Hematopoietic multipotent progenitor cell treated with erythropoietin and hydrocortisone succinate and interleukin-3 and kit ligand, for 17 days (in vitro differentiated cells): ENCODE measurements at places on chromosomes 12 and 14.

DNA sequence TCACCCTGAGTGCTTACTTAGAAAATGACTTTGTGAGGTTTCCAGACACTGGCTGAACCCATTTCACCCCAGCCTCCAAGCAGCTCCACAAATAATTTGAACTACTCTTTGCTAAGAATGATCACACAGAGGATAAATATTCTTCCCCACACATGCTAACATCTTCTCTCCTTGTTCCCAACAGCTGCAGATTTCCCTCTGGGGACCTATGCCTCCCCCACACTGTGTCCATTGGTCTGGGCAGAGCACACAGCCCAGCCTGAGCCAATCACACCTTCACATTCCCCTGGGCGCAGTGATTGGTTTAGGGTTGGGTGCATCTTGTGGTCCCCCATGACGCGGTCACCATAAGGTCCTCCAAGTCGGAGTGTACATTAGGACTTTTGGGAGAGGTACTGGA is 6.9 kb downstream of the SDR9C7 start:
- no peak for DNase-seq

- DNase-seq: no peak
Measured at GRCh38 chr12:128052331-128052730, 214.6 kb upstream of the TMEM132C start.

DNA sequence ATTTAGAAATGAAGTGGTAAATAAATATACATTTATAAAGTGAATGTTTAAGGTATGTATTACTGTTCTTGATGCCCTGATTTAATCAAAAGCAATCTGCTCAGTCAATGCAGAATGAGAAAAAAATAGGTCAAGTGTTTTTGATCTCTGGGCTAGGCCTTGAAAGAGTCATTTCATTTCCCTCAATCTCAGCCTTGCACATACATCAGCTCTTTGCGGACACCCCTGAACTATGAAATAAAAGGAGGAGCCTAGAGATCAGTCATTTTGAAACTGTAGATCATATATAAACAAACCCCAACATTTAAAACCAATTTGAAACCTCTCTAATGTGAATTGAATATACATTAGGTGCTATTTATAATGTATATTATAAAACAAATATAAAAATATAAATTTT is 42.5 kb downstream of the ATG2B start:
- no peak for DNase-seq

DNA sequence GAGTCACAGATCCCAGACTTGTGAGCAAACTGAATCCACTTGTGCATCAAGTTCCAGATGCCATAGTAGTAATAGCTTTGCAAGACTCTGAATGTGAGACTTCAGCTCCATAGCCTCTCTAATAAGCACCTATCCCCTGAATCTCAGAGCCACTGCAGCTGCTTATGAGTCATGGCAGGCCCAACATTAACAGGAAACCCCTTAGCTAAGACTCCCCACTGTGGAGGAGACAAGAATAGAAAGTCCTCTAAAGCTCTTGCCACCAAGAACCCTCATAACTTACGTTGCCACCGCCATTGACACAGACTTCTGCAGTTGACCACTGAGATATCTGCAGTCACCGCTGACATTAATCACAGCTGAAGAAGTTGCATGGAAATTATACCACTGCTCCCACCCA is 62.9 kb upstream of the PDE3A start:
- no peak for DNase-seq

DNA sequence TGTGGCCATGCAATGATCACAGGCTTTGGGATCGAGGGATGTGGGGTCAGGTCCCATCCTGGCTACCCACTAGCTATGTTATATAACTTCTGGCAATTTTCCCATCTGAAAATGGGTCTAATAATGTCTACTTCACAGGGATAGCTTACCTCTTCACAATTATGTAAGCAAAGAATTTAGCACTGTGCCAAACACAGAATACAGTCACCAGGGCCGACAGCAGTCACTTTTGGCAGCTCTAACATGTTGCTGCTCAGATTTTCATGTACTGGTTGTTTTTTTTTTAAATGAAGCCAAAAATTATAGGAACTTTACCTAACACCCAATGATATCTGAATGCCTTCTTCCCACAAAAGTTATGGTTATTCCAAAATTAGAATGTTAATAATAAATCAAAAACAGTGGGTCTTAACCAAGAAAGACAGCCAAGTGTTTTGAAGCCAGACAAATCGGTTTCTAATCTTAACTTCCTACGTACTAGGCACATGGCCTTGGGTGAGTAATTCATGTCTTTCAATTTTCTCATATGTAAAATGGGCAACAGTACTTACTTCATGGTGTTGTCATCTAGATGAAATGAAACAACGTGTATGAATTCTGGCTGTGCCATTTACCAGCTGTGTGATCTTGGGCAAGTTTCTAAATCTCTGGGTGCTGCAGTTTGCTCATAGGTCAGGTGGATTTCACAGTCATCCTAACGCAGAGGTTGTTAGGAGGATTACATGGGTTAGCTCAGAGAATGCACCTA is 13.0 kb upstream of the PCED1B start:
- DNase-seq: no peak

DNA sequence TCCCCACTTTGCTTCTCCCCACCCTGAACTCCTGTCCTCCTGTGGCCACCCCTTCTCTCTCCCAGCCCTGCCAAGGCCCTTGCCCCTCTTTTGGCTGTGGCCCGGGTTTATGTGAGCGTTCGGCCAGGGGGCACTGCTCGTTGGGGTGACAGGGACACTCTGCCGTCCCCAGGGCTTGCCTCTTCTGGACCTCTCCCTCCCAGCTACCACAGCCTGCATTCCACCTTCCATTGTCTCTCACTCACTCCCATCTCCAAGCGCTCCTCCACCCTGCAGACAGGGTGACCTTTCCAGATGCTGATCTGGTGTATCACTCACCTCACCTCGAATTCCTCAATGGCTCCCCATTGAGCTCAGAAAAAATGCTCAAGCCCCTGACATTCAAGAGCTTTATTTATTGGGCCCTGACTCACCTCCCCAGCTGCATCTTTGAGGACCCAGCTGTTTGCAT is 1.4 kb downstream of the SERPINA9 start:
- no peak for DNase-seq

- no peak for DNase-seq
Measured at GRCh38 chr14:99333841-99334635, 62.0 kb upstream of the BCL11B start.

- DNase-seq: no peak
Measured at GRCh38 chr14:52877628-52878027, 73.2 kb downstream of the FERMT2 start.
